ENCODE measurements at places on chromosomes 7 and 10.

DNA sequence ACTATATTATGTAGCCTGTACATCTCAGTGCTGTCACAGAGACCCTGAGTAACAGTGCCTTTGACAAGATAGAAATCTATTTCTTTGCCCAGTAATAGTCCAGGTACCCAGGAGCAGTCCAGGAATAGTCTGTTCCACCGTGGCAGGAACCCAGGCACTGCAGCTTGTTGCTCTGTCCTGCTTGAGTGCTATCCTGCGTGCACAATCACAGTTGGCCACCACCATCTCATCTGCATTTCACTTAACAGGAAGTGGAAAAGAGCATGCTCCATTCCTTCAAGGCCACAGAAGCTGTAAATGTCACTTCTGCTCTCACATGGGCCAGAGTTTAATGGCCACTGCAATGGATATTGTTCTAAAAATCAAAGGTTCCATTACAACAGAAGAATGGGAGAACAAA is 61.5 kb upstream of the PRR15 start:
- no peak for DNase-seq

DNA sequence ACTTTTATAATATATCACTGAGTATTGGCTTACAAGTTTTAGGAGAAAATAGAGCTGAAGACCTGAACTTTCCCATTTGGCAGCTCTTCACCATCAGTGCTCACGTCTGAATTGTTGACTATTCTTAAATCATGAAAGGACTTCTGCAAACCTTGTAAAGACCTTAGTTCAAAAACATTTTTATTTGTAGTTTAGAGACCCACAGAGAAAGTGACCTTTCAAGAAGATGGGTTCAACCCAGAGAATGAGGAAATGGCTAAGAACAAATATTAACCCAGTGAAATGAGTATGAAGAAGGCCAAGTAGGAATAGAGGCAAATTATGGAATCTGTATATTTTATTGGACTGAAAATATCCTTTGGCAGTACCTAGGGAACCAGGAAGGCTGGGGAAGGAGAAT is 1151.1 kb downstream of the GATA3 start:
- no peak for DNase-seq

GRCh38 chr7:100059251-100059739 is 9.7 kb downstream of the ZSCAN21 start:
- DNase-seq: no peak

- no peak for DNase-seq
Measured at GRCh38 chr10:101225846-101226421, 3.3 kb downstream of the LBX1 start.

DNA sequence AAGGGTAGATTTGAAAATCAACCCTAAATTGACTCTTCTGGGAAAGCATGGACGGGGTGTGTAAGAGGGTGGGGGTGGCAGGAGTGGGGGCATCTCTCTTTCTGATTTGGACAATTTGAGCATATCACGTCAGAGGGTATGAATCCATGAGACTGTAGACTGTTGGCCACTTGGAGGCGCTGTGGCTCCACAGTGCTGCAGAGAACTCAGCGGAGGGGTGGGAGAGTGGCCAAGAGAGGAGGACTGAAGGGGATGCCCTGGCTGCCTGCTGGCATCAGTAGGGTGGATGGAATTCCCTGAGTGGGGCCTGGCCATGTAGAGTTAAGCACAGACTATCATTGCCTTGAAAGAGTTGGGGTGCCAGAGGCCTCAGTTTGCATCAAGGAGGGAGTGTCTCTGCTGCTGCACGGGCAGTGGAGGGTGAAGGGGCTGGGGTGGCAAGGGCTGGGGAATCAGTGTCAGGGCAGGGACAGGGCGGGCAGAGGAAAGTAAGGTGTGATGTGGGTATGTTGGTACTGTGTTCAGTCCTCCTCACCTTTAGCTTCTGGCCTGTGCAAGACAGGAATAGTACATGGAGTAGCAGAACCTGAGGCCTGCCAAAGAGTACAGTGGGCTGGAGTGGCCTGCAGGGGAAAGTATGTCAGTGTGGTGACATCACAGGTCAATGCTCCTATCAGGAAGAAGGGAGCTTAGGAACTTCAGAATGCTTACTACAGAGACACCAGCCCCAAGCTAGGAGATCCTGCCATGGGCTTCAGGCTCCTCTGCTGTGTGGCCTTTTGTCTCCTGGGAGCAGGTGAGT is 133.5 kb upstream of the PRSS58 start:
- DNase-seq: no peak

DNA sequence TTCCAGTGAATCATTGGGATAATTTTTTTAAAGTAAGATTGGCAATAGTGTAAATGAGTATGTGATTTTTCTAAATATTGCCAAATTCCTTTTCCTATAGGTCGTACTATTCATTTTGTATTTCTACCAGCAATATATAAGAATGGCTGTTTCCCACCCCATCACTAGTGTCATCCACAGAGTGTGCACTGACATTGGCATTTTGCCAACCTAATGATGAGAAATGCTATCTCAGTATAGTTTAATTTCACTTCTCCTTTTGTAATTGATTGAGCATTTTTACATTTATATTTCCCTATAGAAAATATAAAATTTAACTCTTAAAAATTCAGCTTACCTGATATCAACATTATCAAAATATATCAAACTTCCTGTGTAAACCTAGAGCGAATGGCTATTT is 17.6 kb upstream of the TMEM26 start:
- DNase-seq: no peak

GRCh38 chr10:78600740-78601139 is 468.0 kb upstream of the ZMIZ1 start:
- DNase-seq: no peak

DNA sequence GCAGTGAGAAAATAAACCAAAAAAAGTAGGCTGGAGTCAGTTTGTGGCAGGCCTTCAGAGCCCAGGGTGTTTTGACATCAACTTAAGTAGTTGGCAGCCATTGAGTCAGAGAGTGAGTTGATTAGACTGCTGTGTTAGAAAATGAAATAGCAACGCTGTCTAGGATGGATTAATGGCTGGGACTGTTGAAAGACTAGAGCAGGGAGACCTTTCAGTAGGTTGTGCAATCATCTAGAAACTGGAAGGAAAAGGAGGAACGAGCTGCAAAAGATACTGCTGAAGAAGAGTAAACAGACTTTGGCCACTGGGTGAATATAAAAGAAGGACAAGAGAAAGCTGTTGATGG is 28.6 kb upstream of the TRIL start:
- no peak for DNase-seq

DNA sequence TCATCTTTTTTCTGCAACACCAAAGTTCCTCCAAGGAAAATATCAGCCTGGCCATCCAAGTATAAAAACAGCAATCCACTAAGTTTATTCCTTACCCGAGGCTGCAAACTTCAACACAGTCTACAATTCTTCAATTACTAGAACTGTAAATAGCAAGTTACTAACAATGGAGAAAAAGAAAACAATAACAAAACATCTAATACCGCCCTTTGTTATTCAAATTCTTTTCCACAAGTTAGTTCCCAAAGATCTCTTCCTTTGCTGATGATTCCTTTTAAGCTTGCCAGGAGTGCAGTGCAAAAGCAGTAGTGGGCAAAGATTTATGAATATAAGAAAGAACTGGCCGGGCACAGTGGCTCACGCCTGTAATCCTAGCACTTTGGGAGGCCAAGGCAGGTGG is 86.2 kb downstream of the CUL2 start:
- no peak for DNase-seq

DNA sequence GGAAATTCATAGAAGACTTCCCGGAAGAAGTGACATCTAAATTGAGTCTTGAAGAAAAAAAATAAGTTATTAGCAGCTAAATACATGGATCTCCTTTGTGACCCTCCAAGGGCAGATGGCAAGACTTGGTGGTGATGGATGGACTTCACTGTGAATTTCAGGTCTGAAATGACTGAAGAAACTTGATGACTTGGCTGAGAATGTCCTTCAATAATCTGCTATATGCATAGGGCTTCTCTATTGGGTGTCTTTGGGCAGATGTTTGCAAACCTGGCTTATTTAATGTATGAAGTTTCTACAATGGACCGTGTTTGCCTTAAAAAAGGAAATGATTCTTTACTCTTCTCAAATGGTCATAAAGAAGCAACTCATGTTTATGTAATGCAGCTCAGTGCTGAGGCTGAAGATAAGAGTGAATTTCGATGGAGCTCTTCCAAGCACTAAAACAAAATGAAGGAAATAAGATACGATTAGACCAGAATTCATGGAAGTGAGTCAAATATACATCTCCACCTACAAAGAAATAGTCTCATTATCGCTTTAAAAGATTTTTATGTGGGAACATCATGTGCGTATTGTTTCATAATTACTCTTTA is 116.6 kb upstream of the WDR11 start:
- no peak for DNase-seq

- no peak for DNase-seq
Measured at GRCh38 chr7:80774843-80775242, 136.4 kb downstream of the CD36 start.

- DNase-seq: no peak
Measured at GRCh38 chr7:12211711-12212485, 804 bp downstream of the TMEM106B start.
